Neural cell (in vitro differentiated cells): ENCODE measurements at places on chromosomes 2 and 18. TPM values are rescaled to one million over a fixed set of nuclear protein-coding genes. Genes with fewer than 3 reads are reported as not detected.

NLRC4 gene
- not detected in 2 replicates for polyA plus RNA-seq

GREB1 gene
- polyA plus RNA-seq: 17.2 and 24.5 TPM in 2 replicates

FAM237A gene
- not detected in 2 replicates for polyA plus RNA-seq

SULT1C2 gene
- 0.12 TPM in 1 of 2 replicates, not detected in the other for polyA plus RNA-seq

MGAT4A gene
- 29.9 and 54.8 TPM in 2 replicates for polyA plus RNA-seq

FAM98A gene
- 14.5 and 25.0 TPM in 2 replicates for polyA plus RNA-seq

MYO3B gene
- polyA plus RNA-seq: 0.06 and 0.11 TPM in 2 replicates
